ENCODE measurements at places on chromosomes 2 and 18. TPM values are rescaled to one million over a fixed set of nuclear protein-coding genes. Genes with fewer than 3 reads are reported as not detected.

GRCh38 chr2:194819367-194819766, 837.7 kb upstream of the SLC39A10 start:
- no peak overlapping the region for H3K4me3 ChIP-seq
- no peaks in the 10 kb centered on the region for H3K36me3 ChIP-seq
- H3K27ac ChIP-seq, result no peak overlapping the region

GRCh38 chr2:104163611-104164130, 690.2 kb upstream of the POU3F3 start:
- no peak for DNase-seq
- H3K27ac ChIP-seq, result no peak overlapping the region
- no peaks in the 10 kb centered on the region for H3K4me1 ChIP-seq
- no peaks in the 10 kb centered on the region for H3K27me3 ChIP-seq
- no peak overlapping the region for H3K4me3 ChIP-seq

GRCh38 chr2:190432567-190433231, 24.5 kb downstream of the MFSD6 start:
- no peak overlapping the region for H3K4me3 ChIP-seq
- peaks cover 47% of the 10 kb centered on the region for H3K36me3 ChIP-seq
- no peak overlapping the region for H3K27ac ChIP-seq
- no peaks in the 10 kb centered on the region for H3K27me3 ChIP-seq
- H3K4me1 ChIP-seq, result peaks cover 47% of the 10 kb centered on the region
- no peak for DNase-seq

- H3K27ac ChIP-seq, result no peak overlapping the region
- peaks cover 4% of the 10 kb centered on the region for H3K27me3 ChIP-seq
- peaks cover 10% of the 10 kb centered on the region for H3K4me1 ChIP-seq
- no peak overlapping the region for H3K4me3 ChIP-seq
- DNase-seq, result no peak
- H3K36me3 ChIP-seq, result no peaks in the 10 kb centered on the region
Observed at GRCh38 chr2:191404568-191404991, 159.4 kb downstream of the MYO1B start.

GRCh38 chr18:26874283-26874682, 8.8 kb upstream of the AQP4 start:
- DNase-seq, result no peak
- no peaks in the 10 kb centered on the region for H3K36me3 ChIP-seq
- H3K27ac ChIP-seq, result no peak overlapping the region
- no peak overlapping the region for H3K4me3 ChIP-seq
- H3K4me1 ChIP-seq, result no peaks in the 10 kb centered on the region

DNA sequence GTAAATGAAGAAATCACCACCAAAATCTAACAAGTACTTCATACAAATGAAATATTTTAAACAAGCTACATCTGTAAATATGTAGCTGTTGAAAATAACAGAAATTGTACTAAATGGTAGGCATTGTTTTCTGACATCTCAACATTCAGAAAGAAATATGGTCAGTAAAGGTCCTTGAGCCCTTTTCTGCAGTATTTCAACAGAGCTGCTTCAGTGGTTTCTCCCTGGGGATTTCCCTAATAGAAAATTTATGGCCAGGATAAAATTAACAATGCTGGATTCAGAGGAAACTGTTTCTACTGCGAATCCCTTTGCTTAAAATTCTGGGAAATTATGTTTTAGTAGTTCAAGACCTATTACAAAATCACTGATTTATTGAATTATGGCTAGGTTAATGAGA, 256.6 kb downstream of the PIEZO2 start:
- H3K4me3 ChIP-seq, result no peak overlapping the region
- no peak for DNase-seq
- H3K36me3 ChIP-seq, result no peaks in the 10 kb centered on the region

- H3K27ac ChIP-seq, result no peak overlapping the region
- DNase-seq, result no peak
- no peaks in the 10 kb centered on the region for H3K27me3 ChIP-seq
- H3K36me3 ChIP-seq, result no peaks in the 10 kb centered on the region
- no peaks in the 10 kb centered on the region for H3K4me1 ChIP-seq
Observed at GRCh38 chr2:211157211-211157610, 600.8 kb downstream of the CPS1 start.

DNA sequence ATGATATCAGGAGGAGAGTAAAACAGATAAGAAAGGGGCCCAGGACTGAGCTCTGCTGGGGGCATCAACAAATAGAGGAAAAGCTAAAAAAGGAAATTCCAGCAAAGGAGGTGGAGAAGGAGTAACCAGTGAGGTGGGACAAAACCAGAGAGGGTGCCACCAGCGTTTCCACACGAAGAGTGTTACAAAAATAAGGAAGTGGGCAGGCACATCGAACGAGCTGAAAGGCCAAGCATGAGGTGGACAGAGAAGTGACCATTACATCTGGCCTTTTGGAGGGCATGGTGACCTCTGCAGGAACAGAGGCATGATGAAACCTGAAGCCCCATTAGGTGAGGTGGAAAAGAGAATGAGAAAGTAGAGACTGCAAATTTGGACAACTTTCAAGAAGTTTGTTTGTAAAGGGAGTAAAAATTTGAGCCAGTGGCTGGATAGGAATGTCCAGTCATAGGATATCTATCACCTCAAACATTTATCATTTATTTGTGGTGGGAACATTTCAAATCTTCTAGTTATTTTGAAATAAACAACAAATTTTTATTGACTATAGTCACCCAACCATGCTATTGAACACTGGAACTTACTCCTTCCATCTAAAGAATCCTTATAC, 18.4 kb upstream of the VIT start:
- peaks cover 51% of the 10 kb centered on the region for H3K27me3 ChIP-seq
- no peak overlapping the region for H3K27ac ChIP-seq
- DNase-seq, result no peak
- no peaks in the 10 kb centered on the region for H3K36me3 ChIP-seq
- no peak overlapping the region for H3K4me3 ChIP-seq

CFAP65 gene
- not detected for total RNA-seq

HNMT gene
- total RNA-seq, result not detected

All from activated CD8-positive, alpha-beta memory T cell treated with anti-CD3 and anti-CD28 coated beads, Interleukin-2, amount 10 ng/mL, durations not matched to agents 7 days and 5 days (primary cell).